ENCODE measurements at places on chromosomes 2 and 18.

GRCh38 chr18:75369026-75369721 is 58.3 kb downstream of the SMIM21 start:
- DNase-seq = no peak

GRCh38 chr2:3598197-3598910 is 3.4 kb downstream of the COLEC11 start:
- DNase-seq = no peak

DNA sequence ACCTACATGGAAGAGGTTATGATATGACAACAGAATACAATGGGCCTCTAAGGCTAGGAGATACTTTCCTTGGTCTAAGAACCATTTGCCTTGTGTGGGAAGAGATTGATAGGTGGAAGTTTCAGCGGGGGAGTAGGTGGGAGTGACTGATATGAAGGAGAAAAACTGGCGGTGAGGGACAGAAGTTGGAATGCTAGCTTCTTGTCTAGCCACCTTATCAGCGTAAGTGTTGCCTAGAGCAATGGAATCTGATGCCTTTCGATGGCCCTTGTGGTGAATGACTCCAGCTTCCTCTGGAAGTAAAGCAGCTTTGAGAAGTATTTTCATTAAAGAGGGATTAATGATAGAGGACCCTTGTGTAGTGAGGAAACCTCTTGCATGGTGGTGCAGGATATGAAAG is 121.3 kb upstream of the GULP1 start:
- DNase-seq = no peak

- DNase-seq = no peak
Measured at GRCh38 chr2:201618744-201619662, 24.3 kb downstream of the TMEM237 start.

DNA sequence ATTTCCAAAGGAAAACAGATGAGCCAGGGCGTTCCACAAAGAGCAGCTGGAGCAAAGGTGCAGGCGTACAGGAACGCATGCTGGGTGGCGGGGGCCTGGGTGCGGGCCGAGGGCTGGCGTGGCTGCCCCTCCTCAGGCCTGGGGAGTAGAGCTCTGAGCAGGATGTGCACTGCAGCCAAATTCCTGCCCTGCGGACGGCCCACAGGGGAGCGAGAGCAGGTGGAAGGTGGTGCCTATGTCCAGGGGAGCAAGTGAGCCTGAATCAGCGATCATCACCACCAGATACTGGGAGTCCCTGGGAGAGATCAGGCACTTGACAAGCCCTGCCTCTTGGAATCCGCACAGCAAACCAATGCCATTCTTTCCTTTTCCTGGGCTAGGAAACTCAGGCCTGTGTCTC is 106.3 kb downstream of the GBX2 start:
- no peak for DNase-seq

DNA sequence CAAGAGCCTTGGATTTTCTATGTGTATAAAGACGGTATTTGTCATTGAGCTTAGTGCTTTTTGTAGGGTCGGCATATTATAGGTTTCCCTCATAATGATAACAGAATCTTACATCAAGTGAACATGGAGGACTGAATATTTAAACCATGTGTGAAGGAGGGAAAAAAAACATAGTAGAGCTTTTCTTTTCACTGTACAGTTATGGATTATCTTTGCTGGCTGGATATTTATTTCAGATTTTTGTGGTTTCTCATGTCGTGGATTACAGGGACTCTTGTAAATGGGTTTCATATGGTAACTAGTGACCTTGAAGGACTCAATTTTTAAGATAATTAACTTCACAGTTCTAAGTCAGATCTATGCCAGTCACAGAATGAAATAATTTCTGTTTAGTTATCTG is 330.2 kb upstream of the NRP2 start:
- no peak for DNase-seq

GRCh38 chr2:148643421-148643820 is 1.1 kb upstream of the EPC2 start:
- DNase-seq = no peak

GRCh38 chr2:218960309-218961165 is 1.1 kb downstream of the CDK5R2 start:
- no peak for DNase-seq

Data from CD4-positive, alpha-beta T cell treated with Interleukin-17A for 4 hours (primary cell).